AG09309 (cell line): ENCODE measurements at places on chromosomes 3 and 15.
A peak's percentile ranks its signal among the peaks of the same experiment; 100 is the strongest.

- peak; percentile 5 for DNase-seq
These were observed 160.7 kb downstream of the PDE8A start for GRCh38 chr15:85142312-85142711.

GRCh38 chr15:40310001-40310959, 2.5 kb upstream of the PLCB2 start:
- DNase-seq: no peak

GRCh38 chr3:106593381-106593780, 724.6 kb upstream of the CBLB start:
- no peak for DNase-seq

GRCh38 chr3:141949399-141949798, 73.0 kb downstream of the ATP1B3 start:
- no peak for DNase-seq

- DNase-seq: no peak
These were observed 53.7 kb upstream of the ABHD17C start for GRCh38 chr15:80641384-80641783.

DNA sequence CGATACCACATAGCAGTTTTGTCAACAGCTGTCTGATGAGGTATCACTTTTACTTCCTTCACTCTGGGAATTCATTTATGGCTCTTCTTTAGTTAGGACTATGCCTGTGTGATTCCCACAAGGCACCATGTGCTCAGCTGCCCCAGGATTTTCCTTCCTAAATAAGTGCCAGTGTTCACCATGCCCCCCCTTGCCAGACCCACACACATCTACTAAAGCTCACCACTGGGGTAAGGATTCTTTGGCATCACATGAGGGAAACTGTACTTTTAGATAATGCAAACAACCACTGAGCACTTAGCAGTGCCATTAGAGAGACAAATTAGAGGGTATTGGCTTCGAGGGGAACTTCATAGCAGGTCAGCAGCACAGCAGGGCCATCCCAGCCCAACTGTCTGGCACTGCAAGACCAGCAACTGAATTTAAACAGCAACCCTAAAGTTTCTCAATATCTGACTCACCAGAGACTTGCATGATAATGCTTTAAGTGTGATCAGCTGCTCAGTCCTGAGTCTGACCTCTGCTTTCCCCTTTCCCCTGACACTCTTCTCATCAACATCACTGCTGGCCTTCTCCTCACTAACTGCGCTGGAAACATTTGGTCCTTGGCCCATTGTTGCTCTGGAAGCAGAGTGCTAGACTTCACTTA, 114.3 kb downstream of the STAC start:
- DNase-seq: peak; percentile 82

DNA sequence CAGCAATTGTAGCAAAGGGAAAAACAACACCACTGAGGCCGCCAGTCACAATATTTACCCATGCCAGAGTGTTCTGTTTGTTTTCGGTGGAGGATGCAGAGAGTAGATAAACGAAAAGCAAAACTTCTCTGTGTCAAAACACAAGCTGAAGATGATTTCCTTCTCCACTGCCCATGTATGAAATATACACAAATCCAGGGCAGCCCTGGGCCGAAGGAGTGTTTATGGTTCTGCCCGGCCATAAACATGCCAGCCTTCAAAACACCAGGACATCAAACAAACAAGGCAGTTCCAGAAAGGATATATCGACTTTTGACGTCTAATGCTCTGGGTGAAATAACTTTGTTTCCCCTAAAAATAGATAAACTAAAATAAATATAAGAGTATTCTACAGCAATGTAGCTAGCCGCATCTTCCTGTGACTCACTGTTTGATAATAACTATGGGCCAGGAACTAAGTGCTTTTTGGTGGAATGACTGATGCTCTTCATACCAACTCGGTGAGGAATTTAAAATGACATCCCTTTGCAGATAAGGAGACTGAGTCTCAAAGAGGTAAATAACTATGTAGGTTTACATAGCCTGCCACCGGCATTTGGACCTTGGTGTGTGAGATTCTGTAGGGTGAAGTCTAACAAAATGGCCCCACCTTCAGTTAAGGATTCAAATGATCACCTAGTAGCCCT, 82.8 kb downstream of the MAGI1 start:
- no peak for DNase-seq

GRCh38 chr15:88299497-88299896, 43.0 kb upstream of the NTRK3 start:
- DNase-seq: no peak

- no peak for DNase-seq
These were observed 2.4 kb downstream of the SIAH2 start for GRCh38 chr3:150760431-150761200.

- no peak for DNase-seq
These were observed 131.1 kb downstream of the ZNF280D start for GRCh38 chr15:56602253-56602652.

GRCh38 chr3:12097971-12098370, 60.7 kb downstream of the TIMP4 start:
- no peak for DNase-seq
